ENCODE measurements at places on chromosomes 7 and 10.

DNA sequence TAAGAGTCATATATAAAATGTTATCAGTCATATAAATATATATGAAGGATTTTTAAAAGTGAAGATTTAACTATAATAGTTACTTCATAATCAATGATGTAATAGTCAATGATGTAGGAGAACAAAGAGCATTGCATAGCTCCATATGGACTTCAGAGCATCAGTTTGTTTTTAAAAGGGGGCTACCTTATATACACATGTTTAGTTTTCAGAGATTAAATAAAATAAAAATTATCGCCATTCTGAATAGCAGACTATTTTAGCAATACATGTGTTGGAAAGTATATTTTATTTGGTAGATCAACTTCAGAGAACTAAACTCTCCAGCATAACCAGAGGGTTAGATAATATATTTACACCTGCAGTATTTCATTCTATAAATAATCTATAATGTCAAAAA is 29.1 kb upstream of the EPC1 start:
- no peak for DNase-seq

DNA sequence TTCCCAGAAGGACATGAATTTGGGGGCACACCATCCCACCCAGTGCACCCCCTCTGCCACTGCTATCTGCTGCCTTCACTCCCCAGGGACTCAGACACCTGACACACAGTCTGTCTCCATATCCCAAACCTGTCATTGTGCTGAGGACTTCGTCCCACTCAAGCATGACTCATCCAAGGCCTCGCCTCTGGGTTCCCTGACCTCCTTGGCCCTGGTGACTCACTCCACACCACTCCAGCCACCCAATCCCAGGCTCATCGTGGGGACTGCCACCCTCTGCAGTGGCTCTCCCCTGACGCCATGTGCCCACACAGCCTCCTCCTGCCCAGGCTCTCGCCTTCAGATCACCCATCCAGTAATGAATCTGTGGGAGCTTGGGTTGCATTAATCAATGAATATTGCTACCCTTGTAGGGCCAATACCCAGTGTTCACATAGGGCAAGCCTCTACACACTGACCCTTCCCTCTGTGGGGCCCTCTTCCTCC is 6.6 kb upstream of the INSIG1 start:
- DNase-seq, result peak; percentile 89

- peak; percentile 17 for DNase-seq
These were observed 18.1 kb upstream of the OIT3 start for GRCh38 chr10:72875250-72876055.

DNA sequence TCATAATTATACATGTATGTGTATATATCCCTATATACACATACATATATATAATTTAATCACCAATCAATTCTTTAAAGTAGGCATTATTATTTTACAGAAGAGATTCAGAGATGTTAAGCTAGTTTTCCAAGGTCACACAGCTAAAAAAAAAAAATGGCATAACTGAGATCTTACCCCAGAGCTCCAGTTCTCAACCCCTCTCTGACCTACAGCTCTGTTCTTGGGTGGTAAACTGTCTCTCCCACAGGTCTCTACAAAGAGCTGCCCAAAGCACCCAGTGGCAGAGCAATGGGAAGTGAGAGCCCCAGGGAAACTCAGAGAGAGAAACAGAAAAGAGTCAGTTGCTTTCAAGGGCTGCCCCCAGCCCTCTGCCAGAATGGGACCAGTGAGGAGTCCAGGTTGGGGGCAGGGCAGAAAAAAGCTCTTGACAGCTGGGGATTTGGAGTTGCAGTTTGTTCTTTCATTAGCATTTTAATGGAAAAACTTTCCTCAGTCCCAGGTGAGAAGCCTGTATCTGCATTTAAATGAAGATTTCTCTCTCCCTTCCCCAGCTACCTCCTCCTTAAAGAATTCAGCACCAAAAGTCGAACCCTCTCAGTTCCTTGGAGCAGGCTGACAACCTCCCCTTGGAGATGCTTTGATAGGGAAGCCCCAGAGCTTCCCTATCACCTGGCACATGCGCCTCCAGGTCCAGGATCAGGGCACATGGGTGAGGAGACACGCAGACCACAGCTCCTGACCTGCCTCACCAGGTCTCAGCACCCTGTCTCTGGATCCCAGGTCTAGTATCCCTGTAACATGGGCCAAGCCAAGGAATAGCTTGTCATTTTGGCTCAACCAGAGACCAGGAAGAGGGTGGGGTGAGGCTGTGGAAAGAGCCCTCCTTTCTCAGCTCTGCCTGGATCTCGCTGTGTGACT is 388.1 kb downstream of the PLXNA4 start:
- DNase-seq, result no peak

DNA sequence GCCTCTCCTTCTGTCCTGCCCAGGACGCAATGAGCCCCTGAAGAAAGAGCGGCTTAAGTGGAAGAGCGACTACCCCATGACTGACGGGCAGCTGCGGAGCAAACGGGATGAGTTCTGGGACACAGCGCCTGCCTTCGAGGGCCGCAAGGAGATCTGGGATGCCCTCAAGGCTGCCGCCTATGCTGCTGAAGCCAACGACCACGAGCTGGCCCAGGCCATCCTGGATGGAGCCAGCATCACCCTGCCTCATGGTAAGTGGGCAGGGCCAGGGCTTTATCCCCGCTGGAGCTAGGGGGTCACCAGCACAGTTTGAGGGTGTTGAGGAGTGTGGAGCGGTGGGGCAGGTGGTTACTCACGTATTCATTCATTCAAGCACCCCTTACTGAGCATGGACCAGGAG is 4.7 kb upstream of the ANKRD2 start:
- DNase-seq, result no peak

GRCh38 chr7:139153832-139154231 is 44.3 kb upstream of the ZC3HAV1 start:
- peak; percentile 40 for DNase-seq

GRCh38 chr7:2109936-2110609 is 122.7 kb downstream of the MAD1L1 start:
- peak; percentile 93 for DNase-seq

DNA sequence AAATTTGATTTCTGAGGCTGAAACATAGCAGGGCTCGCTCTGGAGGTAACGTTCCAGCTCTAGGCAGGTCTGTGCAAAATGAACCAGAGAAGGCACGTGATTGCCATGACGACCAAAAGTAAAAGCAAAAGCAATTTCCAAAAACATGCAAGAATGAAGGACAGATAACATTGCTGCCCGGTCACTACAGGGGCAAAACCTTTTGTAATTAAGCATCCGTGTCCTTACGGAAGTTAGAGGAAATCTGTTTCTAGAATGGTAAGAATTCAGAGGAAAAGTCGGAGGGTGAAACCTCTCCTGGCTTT is 2.9 kb downstream of the KLF6 start:
- DNase-seq, result no peak

DNA sequence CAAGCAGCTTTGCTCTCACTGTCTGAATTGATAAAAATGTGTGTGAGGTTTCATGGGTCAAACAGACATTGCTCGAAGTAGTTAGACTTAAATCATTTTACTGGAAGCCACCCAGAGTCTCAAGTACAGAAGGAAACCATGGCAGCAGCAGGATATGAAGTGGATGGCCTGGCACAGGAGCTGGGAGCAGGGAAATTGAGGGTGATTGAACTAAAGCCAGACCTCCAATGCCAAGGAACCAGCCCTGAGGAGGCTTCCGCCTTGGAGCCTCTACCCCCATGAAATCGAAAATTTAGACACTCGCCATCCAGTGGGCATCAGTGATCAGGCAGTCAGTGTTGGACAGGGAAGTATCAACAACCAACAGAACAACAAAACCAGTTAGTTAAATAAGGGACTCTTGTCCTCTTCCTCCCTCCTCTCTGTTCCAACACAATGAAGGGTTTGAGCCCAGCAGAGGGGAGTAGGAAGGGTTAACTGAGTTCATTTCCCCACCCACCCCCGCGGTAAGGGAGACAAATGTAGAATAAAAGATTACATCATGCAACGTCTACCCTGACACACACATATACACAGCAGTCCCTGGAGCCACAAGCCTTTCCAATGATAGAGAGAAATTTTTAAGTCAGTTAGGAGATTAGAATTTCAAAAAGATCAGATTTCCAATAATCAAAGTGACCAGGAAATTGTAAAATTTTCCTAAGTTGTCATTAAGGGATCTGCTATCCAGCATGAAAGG is 156.3 kb downstream of the SLC16A9 start:
- DNase-seq, result no peak

DNA sequence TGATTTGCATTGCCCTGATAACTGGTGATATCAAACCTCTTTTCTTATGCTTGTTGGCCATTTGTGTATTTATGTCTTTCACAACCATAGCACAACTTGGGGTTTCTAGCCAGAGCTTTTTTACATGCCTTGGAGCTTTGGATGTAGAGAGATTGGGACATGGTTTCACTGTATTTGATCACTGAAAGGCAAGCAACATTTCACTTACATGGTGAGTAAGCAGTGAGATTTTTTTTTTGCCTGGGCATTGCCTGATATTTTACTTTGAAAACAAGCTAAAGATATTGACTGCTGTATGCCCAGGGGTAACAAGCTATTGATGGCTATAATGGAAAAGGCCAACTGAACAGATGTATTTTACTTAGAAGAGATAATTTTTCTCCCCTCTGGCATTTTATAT is 259.0 kb downstream of the PHTF2 start:
- DNase-seq, result no peak

- peak; percentile 43 for DNase-seq
These were observed 135.9 kb downstream of the ITGB8 start for GRCh38 chr7:20466543-20467021.

DNA sequence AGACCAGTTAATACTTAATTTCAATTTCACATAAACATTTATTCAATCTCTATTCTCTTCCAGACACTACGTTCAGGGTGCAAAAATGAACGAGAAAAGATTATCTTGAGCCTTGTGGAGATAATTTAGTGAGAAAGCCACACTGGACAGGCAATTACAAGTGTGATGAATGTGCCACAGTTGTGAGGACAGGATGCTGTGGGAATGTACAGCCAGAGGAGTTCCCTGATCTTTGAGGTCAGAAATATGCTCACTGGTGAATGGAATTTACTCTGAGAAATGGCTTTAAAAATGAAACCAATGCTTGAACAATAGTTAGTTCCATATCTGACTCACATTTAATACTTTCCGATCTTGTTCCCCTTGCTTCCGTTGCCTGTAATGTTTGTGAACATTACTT is 864.8 kb downstream of the GATA3 start:
- no peak for DNase-seq

DNA sequence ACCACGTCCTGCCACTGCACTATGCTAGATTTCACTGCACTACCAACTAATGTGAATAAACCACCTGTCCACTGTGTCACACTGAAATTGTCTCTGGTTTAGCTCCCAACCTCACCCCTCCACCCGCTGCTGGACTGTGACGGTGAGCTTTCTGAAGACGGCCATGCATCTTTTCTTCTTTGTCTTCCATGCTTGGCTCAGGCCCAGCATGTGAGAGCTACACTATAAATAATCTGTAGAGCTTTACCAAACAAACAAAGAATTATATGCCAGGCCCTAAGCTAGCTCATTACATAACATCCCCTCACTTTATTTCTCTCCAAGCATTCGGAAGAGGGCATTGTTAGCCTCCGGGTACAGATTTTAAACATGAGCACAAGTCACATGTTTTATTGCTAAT is 633.2 kb downstream of the TNS3 start:
- DNase-seq, result no peak

- no peak for DNase-seq
These were observed 149.1 kb upstream of the PRKCQ start for GRCh38 chr10:6729071-6729774.

- DNase-seq, result no peak
These were observed 400.2 kb upstream of the NPVF start for GRCh38 chr7:25628446-25628845.

GRCh38 chr7:73799282-73800141 is 29.4 kb upstream of the CLDN3 start:
- DNase-seq, result no peak

DNA sequence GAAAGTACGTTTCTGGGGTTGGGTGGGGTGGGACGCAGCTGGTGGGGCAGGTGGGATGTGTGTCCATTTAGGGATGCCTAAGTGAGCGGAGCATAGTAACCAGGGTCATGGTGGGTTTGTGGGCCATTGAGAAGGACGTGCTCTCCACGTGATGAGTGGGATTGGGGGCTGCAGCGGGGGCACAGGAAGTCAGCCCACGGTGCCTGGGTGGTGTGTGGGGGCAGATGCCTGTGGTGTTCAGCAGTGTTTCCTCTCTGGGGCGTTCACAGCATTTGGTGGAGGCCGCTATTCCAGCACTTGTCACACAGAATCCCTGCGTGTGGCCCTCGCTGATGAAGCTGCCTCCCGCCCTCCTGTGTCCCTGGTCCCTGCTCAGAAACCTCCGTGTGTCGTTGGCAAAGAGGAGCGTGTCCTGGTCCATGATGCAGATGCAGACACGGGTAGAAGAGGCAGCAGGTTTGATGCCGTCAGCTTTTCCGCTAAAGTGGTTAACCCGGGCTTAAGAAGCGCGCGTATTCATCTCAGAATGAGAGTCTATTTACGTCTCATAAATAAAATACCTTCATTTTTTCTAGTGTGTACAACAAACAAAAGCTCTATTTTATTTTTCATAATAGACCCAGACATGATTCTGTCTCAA is 274.2 kb downstream of the ADARB2 start:
- no peak for DNase-seq

- peak; percentile 13 for DNase-seq
These were observed 12.3 kb downstream of the CAV2 start for GRCh38 chr7:116511552-116512519.

DNA sequence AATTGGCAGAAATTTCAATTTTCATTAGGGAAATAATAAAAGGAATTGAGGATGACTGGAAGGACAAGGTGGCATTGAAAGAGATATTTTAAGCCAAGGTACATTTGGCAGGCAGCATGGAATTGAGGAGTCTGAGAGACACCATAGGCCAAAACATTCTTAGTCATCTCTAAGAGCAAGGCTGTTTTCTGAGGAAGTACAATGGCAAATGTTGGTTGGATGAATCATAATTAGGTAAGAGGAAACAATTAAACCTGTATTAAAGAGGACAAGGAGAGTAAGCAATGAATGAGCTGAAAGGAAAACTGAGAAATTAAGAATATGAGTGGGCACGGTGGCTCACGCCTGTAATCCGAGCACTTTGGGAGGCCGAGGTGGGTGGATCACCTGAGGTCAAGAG is 86.3 kb downstream of the MRPL32 start:
- DNase-seq, result no peak

DNA sequence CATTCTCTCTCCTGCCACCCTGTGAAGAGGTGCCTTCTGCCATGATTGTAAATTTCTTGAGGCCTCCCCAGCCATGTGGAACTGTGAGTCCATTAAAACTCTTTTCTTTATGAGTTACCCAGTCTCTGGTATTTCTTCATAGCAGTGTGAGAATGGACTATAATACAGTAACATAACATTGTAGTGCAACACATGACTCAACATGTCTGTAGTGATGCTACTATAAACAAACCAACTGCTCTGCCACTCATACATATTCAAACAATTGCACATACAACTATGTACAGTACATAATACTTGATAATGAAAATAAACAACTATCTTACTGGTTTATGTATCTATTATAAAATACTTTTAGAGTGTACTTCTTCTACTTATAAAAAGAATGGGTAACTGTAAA is 7.1 kb downstream of the ATOH7 start:
- DNase-seq, result no peak

- no peak for DNase-seq
These were observed 640.0 kb downstream of the ACTR3B start for GRCh38 chr7:153399554-153399940.
